Stimulated activated CD4-positive, alpha-beta T cell treated with anti-CD3 and anti-CD28 coated beads, TNF-alpha, amount 100 ng/mL, for 48 hours (primary cell): ENCODE measurements at places on chromosomes 5 and 9.

DNA sequence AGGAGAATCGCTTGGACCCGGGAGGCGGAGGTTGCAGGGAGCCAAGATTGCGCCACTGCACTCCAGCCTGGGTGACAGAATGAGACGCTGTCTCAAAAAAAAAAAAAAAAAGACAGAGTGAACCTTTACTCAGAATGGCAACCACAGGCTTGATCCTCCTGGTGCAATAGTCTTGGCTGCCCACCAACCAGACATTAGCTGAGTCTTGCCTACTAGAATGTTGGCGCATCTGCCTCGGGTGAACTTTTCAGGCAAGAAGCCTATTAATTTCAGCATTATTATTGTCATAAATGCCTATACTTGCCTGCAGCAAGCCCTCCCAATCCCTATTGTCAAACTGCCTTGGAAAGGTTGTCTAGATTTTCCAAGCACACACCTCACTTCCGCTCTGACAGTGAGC lies 4.2 kb downstream of the SERINC5 start:
- DNase-seq, result no peak

- DNase-seq, result peak; percentile 18
Measured at GRCh38 chr5:171961117-171961516, 45.3 kb downstream of the FBXW11 start.

- no peak for DNase-seq
Measured at GRCh38 chr5:643811-644271, 31.7 kb downstream of the CEP72 start.

- no peak for DNase-seq
Measured at GRCh38 chr9:32502464-32502863, 23.5 kb downstream of the RIGI start.

DNA sequence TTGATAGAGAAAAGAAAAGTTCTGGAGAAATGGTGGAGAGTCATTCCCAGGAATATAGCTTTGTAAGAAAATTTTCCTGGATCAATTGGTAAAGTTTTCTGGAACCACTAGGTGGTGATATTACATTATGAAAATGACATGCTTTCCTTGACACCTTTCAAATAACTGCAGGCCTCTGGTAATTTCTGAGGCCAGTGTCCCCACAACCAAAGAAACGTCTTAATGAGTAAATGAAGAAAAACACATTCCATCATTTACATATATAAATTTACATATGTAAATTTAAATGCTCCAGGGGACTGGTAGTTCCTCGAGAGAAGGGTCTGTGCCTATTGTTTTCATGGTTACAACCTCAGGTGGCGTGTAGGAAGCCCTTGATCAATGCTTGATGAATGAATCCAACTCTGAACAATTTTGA lies 17.2 kb upstream of the RGS3 start:
- no peak for DNase-seq

DNA sequence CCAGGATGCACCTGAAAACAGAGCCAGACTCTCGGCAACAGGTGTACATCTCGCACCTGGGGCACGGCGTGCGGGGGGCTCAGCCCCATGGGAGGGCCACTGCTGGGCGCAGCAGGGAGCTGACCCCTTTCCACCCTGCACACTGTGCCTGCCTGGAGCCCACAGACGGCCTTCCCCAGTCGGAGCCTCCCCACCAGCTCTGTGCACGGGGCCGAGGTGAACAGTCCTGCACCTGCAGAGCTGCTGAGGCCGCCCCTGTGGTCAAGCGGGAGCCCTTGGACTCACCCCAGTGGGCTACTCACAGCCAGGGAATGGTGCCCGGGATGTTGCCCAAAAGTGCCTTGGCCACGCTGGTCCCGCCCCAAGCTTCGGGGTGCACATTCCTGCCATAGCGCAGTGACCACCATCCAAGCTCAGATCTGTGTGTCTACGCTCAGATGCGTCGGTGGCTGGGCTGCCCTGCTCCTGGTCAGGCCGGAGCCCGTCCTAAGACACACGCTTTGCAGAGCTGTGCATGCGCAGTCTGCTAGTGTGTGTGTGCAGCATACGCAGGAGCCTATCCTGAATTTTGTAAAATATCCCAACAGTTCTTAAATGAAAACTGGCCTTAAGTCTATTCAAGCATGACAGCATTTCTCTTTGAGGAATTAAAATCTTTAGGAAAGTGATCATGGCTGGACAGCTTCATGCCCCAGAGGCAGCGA lies 8.4 kb upstream of the EXOC3 start:
- no peak for DNase-seq

DNA sequence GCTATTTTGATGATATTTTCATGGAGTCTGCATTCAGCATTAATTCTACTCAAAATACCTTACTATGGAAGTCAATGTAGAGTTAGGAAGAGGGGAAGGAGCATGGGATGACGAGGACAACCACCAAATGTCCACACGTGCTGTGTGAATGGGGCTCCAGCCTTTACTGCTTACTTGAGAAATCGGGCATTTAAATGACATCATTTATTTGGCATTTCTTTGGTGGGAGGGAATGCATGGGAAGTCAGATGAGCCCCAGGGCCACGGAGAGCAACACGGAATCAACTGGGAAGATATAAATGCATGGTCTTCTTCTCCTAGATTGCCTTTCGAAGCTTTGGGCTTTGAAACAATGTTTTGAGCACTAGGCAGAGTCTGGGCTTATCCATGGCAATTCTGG lies 458.5 kb upstream of the KLF4 start:
- DNase-seq, result no peak

- no peak for DNase-seq
Measured at GRCh38 chr9:133685653-133686609, 49.8 kb downstream of the DBH start.

DNA sequence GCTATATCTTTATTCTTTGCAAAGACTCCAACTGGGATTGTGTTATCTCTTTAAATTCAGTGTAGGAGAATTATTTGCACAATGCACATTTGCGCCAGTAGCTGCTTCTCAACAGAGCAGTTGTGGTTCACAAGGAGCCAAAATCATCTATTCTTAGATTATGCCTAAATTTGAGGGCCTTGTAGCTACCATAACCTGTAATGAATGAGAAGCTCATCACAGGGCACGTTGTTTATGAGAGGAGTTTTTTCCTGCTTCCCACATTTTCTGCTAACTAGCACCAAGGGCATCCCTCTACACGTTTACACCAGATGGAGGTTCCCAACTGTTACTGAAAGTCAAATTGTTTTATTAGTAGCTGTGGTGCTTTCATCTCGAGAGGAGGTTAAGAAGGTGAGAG lies 322.4 kb downstream of the TMEM161B start:
- no peak for DNase-seq

DNA sequence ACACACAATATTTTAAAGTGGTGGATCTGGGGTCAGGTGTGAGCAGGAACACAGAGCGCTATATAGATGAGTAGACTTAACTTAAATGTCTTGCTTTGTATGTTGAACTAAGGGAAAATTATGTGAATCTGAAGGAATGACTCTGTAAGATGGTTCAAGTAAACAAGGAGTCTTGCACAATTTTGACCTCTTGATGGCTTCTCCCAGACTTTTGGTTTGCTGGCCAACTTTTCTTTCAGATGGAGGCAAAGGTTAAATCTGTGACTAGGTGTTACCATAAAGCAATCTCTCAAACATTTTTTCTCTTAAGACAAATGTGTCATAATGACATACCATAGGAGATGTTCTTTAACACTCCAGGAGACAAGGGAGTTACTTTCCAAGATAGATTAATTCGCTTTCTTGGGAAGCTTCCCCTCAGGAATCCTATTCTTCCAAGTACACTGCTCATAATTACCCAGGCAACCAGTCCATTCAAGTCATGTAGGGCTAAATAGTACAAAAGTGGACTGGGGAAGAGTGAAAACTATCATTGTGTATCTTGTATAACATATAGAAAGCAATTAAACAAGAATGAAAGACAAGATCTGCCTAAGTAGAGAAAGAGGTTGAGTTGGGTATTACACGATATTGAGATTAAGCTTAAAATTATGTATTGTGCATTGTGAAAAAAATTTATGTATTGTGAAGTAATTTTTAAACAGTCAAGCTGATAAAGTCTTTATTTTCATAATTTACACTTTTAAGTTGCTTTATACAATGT lies 60.3 kb upstream of the SLC27A6 start:
- no peak for DNase-seq

- DNase-seq, result no peak
Measured at GRCh38 chr9:106718936-106719335, 144.0 kb upstream of the ZNF462 start.

DNA sequence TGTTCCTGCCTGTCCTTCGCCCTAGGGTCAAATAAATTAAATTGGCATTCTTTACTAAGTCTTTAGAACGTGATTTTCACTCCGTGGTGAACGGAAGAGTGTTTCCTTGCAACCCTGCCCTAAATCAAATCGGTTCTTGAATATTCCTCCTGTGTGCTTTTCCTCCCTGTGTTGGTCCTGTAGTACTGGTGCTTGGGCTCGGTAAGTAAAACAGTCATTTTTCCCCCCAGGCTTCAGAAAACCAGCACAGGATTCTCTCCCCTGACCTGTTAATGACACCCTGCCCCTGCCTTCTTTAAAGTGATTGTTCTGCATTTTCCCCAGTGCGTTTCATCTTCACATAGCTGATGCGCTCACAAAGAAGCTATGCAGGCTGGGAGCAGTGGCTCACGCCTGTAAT lies 96.0 kb downstream of the AK8 start:
- no peak for DNase-seq

- DNase-seq, result no peak
Measured at GRCh38 chr5:112350626-112351025, 68.5 kb downstream of the EPB41L4A start.

DNA sequence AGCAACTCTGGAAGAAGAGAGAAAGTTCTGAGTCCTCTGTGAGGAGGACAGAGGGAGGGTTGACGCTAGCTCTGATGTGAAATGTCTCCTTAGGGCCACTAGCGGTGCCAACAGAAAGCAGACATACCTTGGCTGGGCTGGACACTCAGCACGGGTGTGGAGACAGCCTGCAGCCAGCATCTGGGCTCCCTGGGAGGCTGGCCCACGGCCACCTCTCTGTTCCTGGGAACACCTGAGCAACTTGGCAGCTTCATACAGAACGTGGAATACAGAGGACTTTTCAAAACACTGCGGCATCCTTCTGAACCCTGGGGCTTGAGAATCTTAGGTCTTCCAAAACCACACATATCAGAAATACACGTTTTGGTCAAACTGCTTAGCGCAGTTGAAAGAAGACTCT lies 269.1 kb downstream of the FSTL4 start:
- no peak for DNase-seq

DNA sequence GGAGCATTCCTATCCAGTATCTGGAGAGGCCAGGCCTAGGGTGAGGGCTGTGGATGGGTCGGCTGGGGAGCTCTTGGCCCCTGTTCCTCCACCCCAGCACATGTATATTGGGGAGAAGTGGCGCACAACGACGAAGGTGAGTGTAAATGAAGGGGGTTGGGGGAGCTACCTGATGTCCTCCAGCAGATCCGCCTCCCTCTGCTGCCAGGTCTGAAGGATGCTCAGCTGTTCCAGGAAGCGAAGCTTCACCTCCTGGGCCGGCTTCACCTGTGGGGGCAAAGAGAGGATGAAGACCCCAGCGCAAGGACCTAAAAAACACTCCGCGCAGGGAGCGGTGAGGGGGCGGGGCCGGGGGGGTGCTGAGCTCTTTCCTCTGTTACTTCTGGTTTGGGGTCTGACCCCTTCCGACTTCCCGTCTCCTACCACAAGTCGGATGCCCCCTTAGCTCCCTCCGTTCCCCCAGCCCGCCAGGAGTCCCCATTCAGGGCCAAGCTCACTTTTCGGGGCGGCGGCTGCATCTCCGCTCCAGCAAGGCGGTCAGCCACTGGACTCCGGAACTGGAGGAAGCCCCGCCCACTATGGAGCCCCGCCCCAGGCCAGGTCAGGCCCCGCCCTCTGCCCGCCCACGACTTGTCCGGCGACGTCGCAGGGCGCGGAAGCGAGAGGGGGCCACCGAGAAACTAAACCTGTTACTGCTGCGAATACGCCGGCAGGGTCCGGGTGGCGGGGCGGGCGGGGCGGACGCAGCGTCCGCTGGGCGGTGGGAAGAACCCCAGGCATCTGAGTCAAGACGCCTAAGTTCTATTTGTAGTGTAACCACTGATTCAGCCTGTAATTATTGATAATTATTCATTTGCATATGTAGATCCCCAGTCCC lies at the start of gene FCHSD1:
Gene FCHSD1, minus strand, starts transcription at position 568 of the 877 bp plus-strand sequence. Its CDS starts 50 bp downstream, at position 518.
- peak; percentile 71 for DNase-seq

DNA sequence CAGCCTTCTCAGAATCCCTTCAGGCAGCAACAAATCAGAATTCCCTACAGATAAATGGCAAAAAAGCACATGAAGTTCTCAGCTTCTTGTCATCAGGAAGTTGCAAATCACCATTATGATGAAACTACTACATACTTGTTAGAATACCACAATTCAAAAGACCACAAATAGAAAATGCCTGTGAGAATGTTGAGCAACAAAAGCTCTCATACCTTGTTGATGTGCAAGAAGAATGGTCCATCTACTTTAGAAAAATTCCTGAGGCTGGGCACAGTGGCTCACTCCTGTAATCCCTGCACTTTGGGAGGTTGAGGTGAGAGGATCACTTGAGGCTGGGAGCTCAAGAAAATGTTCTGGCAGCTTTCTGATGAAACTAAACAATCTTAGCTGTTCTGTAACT lies 278.1 kb downstream of the ICE1 start:
- DNase-seq, result no peak

GRCh38 chr9:134897584-134898170 lies 17.1 kb downstream of the FCN2 start:
- DNase-seq, result no peak

DNA sequence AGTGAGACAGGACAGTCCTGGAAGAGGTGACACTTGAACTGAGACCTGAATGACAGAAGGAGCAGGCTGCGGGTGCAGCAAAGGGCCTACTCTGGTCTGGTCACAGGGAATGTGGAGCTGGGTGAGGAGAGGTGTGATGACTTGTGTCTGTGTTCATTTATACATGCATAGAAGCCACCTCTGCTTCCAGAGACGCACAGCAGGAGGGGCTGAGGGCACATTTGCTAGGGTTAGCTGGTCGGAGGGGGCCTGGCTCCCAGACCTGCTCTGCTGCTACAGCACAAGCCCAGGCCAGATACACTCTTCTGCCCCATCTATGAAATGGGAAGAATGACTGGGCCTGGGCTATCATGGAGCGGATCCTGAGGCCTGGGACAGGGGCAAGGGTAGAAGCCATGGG lies 15.6 kb downstream of the UNC5A start:
- no peak for DNase-seq
